ENCODE measurements at places on chromosomes 1 and 21.

- DNase-seq: no peak
These were observed 2.0 kb downstream of the HPDL start for GRCh38 chr1:45328680-45329079.

GRCh38 chr1:154845174-154845573 lies 24.9 kb downstream of the KCNN3 start:
- DNase-seq: no peak

GRCh38 chr1:239247285-239247684 lies 139.1 kb upstream of the CHRM3 start:
- DNase-seq: no peak

- DNase-seq: no peak
These were observed 120.7 kb downstream of the TGFBR3 start for GRCh38 chr1:91765293-91765692.

DNA sequence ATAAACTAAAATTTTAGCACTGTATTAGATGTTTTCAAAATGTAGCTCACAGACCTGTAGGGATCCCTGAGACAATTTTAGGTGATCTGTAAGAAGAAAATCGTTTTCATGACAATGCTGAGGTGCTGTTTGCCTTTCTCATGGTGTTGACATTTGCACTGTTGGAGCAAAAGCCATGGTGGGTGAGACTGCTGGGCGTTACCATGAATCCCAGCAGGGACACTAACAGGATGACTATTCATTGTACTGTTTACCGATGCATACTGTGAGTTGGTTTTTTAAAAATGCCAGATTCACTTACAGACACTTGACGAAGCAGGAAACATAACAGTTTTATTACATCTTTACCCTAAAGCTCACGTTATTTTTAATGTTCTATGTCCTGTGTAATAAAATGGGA lies 468.5 kb downstream of the PCP4 start:
- DNase-seq: no peak

- DNase-seq: no peak
These were observed 126.1 kb downstream of the HMCN1 start for GRCh38 chr1:185860311-185860710.

- no peak for DNase-seq
These were observed 346.9 kb upstream of the DAB1 start for GRCh38 chr1:57770772-57771171.

DNA sequence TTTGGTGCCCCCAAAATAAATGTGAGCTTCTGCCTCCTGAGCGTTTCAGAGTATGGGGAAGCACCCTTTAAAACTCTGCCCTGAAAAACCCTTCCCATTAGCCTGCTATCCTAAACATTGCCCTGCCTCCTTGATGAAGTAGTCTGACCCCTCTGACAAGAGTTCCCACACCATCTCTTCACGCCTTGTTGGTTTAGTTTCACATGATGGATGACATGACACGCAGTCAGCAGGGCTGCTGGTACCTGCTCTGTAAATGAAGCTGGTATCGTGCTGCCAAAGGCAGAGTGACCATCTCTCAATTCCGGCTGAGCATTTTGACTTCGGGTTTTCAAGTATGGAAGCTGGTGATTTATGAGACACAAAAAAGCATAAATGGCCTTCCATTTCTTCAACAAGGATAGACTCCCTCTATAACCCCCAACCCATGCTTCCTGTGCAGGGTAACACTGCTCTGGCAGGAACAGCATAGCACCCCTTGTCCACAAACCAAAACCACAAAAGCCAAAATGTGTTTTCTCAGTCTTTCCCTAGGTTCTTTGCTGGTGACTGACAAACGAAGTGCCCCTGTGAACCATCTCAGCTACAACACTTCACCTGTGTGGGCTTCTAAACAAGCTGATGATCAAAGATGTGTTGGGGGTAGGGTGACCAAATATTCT lies 444.6 kb downstream of the NUF2 start:
- no peak for DNase-seq

DNA sequence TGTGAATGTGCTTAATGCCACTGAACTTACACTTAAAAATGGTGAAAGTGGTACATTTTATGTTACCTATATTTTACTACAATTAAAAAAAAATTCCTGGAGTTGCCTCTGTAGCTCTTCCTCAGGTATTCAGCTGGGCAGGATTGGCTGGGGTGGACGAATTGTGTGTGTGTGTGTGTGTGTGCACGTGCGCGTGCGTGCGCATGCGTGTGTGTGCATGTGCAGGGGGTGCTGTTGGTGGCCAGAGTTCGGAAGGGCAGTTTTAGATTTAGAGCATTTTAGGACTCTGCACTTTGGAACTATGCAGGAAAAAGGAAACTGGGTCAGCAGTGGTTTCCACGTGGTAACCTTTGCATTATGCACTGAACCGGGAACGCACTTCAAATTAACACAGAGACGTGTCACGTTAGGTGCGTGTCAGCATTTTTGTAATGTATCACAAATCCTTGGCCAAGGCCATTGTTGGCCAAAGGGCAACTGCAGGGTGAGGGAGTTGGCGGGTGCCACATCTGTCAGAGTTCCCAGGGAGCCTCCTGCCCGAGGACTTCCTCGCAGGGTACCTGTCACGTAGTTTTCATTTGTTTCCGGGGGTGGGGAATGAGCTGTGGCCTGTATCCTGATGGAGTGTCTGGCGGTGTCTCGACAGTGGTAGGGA lies 312.8 kb downstream of the CAMTA1 start:
- DNase-seq: no peak

GRCh38 chr1:168881656-168882260 lies 152.8 kb upstream of the DPT start:
- DNase-seq: no peak

- no peak for DNase-seq
These were observed 7.4 kb downstream of the ZNF496 start for GRCh38 chr1:247324204-247324787.

- no peak for DNase-seq
These were observed 7.9 kb downstream of the KYAT3 start for GRCh38 chr1:88984569-88984968.

GRCh38 chr1:231507476-231508355 lies 20.8 kb upstream of the TSNAX start:
- DNase-seq: no peak

DNA sequence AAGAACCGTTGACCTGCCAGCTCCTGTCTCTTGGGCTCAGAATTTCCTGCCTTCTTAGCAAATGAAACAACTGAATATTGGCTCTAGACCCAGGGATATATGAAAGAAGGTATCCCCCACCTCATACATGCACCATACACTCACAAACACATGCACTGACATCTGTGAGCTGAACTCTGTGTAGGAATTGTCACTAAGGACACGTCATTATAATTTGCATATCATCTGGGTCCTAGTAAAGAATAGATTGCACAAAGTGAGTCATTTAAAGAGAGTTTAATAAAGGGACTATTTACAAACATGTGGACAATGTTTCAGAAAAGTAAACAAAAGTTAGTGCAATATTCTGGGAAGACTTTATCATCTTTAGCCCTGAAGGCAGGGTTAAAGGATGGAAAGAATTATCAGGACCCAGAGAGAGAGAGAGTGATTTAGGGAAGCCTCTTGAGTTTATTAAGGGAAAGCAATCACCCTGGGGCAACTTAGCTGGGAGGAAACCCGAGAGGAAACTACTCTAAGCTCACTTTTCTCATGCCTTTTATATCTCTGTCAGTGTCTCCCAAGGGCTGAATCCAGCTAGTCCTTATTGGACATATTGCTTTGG lies 74.1 kb upstream of the PLA2G4A start:
- no peak for DNase-seq

GRCh38 chr21:44490405-44490804 lies 35.1 kb downstream of the LRRC3 start:
- no peak for DNase-seq

- DNase-seq: no peak
These were observed 795 bp upstream of the AHDC1 start for GRCh38 chr1:27604579-27605299.

GRCh38 chr1:223052931-223053330 lies 90.1 kb downstream of the TLR5 start:
- DNase-seq: no peak

DNA sequence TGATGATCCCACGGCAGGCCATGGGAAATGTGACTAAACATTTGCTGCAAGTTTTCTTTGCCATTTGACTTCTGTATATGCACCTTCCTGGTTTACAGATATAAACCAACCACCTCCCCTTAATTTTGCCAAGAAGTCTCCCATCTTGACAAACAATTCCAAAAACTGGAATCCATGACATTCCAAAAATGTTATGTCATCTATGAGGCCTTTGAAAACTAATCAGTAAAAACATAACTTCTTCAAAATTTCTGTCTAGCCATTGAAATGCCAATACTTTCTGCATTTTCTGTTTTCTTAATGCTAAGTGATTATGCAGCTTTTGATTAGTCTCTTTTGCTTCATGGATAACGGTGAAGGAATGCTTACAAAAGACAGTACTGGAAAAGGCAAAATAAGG lies 84.1 kb downstream of the LYST start:
- no peak for DNase-seq

- no peak for DNase-seq
These were observed 172.7 kb downstream of the BRINP2 start for GRCh38 chr1:177343445-177343844.

- no peak for DNase-seq
These were observed 75.8 kb downstream of the RHOU start for GRCh38 chr1:228810878-228811711.

DNA sequence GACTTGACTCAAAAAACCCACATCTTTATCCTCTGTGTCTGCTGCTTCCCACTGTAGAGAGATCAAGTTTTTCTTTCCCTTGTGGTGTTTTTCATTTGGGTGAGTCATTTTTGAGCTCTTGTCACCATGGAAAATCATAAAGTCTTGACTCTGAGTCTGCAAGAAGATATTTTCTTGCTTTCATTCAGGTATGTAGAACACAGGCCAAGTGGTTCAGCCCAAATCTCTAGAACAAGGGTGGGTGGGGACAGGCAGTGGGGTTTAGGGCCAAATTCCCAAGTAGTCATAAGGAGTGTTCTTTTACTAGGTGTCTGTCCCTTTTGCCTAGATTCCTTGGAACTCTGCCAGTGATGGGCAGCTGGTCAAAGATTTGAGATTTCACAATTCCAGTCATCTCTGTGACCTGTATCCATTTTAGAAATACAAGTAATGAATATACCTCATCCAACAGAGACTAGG lies 21.5 kb upstream of the ARHGAP29 start:
- no peak for DNase-seq

GRCh38 chr1:38381256-38381655 lies 334.7 kb upstream of the POU3F1 start:
- DNase-seq: no peak

DNA sequence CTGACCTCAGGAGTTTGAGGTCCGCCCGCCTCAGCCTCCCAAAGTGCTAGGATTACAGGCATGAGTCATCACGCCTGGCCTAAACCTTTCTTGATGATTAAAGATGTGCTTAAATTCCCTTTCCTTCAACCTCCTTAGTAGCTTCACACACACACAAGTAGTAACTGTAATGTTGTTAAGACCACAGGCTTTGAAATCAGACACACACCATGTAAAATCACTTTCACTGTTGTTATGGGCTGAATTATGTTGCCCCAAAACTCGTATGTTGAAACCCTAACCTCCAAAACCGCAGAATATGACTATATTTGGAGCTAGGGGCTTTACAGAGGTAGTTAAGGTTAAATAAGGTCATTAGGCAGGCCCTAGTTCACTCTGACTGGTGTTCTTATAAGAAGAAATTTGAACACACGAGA lies 180.2 kb downstream of the NR5A2 start:
- DNase-seq: no peak

DNA sequence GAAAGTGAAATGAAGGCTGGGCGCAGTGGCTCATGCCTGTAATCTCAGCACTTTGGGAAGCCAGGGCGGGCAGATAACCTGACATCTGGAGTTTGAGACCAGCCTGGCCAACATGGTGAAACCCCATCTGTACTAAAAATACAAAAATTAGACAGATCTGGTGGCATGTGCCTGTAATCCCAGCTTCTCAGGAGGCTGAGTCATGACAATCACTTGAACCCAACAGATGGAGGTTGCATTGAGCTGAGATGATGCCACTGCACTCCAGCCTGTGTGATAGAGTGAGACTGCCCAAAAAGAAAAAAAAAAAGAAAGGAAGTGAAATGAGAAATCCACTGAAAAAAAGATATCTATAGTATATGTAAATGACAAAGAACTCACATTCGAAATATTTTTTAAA lies 439.9 kb downstream of the DISC1 start:
- no peak for DNase-seq

DNA sequence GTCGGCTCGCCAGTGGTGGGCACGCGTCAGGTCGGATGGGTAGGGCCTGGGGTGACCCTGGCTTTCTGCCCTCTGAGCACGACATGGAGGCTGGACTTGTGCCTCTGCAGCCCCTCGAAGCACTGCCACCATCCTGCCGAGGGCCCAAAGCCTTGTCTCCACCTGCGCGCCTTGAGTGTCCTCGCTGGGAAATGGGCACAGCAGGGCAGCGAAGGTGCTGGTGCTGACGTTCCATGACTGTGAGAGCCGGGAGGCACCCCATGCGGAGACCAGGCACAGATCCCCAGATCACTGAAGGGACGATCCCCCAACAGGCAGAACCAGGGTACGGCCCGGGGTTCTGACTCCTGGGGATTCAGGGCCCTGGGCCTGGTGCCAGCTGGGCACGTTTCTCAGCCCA lies 60.3 kb downstream of the SIK1 start:
- no peak for DNase-seq

GRCh38 chr1:167360120-167360519 lies 139.4 kb downstream of the POU2F1 start:
- DNase-seq: no peak

DNA sequence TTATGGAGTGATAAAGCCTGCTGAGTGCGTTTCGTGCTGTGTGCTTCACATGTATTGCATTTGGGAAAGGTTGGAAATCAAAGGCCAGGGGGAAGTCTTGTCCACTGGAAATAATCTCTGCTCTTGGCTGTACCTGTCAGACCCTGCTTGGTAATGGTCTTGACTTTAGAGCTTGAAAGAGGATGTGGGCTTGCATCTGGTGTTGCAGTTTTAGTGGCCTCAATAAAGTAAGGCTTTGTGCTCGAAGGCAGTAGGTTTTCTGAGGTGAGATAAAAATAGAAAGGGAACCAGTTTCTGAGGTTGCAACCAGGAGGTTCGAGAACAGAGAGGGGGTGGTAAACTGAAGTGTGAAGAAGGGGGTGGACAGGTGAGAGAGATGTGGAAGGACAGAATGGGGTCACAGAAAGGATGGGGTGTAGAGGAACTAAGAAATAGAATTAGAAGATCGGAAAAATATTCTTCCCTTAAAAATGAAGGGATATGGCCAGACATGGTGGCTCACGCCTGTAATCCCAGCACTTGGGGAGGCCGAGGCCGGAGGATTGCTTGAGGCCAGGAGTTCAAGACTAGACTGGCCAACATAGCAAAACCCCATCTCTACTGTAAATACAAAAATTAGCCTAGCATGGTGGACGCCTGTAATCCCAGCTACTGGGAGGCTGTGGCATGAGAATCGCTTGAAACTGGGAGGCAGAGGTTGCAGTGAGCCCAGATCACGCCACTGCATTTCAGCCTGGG lies 1.5 kb downstream of the S100PBP start:
- no peak for DNase-seq
